Stimulated activated CD4-positive, alpha-beta T cell treated with anti-CD3 and anti-CD28 coated beads, Interleukin-4, amount 100 ng/mL, for 1 hour (primary cell): ENCODE measurements at places on chromosomes 12 and 14.

GRCh38 chr12:42104784-42105183, 39.9 kb downstream of the GXYLT1 start:
- no peak for DNase-seq

GRCh38 chr12:5246196-5246595, 185.7 kb upstream of the NTF3 start:
- DNase-seq = no peak

GRCh38 chr12:52215587-52216031, 17.4 kb upstream of the KRT7 start:
- no peak for DNase-seq

DNA sequence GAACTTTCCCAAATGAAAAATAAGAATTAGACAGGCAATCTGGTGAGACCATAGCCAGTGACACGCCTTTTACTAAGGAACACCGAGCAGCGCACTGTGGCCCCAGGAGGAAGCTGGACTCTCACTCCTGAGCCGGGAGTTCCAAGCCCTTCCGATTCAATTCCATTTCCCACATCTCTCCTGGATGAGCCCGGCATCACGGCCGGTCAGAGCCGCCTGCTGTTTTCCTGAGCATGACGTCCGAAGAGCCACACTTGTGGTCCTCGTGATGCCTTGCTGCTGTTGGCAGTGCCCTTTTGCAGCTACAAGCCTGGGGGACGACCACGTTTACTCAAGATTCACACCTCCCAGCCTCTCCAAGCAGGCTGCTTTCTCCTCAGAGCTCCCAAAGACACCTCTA, 40.8 kb downstream of the FBXL14 start:
- no peak for DNase-seq

DNA sequence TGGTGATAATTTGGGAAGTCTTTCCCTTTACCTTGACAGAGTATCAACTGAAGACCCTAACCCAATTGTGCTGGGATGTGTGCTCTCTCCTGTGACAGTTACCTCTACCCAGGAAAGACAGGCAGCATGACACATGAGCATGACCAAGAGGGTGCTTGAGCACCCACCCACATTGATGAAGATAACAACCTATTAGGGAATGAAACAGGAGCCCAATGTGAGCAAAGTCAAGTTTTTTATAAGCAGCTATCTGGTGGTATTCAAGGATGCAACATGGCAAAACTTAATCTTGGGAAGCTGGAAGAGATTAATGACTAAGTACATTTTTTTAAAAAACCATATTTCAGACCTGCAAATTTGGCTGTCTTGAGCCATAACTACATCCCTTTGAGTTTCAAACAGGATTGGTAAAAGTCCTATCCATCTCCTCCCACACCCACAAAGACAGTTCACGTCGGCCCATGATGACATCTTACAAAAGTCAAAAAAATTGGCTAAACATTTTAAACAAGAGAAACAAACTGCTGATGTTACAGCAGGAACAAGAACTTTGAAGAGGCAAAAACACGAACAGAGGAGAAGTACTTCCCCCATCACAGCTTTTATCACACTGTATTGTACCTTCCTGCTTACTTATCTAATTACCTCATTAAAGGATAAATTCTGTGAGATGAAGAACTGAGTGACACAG, 60.3 kb downstream of the MED13L start:
- DNase-seq = no peak

DNA sequence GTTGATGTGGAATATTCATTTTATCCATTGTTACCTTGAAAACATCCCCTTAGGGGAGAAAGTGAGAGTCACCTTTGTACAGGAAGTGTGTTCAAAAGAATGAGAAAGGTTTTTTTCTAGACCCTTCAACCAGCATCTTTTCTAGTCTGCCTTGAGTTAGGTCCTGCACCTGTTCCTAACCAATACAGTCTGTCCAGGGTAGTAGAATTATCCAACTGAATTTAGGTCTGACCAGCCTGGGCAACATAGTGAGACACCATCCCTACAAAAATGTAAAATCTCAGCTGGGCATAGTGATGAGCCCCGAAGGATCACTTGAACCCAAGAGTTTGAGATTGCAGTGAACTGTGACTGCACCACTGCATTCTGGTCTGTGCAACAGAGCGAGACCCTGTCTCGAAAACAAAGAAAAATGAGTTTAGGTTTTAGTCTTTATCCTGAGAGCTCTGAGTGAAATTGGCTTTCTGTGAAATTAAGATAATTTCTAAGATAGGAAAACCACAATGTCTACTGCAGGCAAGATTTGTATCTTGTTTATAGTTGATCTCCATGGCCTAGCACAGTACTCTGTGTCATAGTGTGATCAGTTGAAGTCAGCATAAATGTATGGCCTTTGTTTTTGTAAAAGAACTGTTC, 25.2 kb downstream of the ARHGAP5 start:
- no peak for DNase-seq

- no peak for DNase-seq
Observed at GRCh38 chr12:104339663-104340062, 36.1 kb downstream of the EID3 start.

- no peak for DNase-seq
Observed at GRCh38 chr12:82411546-82412230, 53.4 kb downstream of the METTL25 start.

DNA sequence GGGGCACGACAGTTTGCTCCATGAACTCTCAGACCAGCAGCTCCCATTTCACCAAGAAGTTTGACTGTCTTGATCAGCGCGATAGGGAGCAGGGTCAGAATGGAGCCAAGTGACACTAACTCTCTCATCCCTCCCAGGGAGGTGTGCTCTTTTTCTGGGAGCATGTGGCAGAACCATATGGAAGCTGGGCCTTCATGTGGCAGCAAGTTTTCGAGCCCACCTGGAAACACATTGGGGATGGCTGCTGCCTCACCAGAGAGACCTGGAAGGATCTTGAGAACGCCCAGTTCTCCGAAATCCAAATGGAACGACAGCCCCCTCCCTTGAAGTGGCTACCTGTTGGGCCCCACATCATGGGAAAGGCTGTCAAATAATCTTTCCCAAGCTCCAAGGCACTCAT, 24.0 kb downstream of the ITGA7 start:
- no peak for DNase-seq

DNA sequence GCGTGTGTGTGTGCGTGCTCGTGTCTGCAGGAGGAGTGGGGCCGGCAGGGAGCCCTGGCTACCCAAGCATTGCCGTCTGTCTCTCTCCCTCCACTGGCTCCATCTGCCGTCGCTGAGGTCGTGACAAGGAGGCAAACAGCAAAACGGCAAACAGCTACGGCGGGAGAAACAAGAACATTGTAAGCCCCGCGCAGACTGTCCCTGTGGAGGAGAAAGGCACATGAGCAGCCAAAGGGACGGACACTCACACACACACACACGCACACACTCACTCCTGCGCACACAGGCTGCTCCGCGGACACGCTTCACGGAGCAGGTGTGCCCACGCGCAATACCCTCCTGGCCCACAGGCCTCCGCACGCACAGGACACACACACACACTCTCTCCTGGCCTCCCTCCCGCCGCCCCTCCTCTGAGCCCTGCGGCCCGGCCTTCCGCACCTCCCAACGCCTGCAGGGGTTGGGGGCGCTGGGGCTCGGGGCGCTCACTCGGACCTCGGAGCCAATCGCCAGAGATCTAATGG, 905 bp downstream of the CISTR start:
- no peak for DNase-seq

DNA sequence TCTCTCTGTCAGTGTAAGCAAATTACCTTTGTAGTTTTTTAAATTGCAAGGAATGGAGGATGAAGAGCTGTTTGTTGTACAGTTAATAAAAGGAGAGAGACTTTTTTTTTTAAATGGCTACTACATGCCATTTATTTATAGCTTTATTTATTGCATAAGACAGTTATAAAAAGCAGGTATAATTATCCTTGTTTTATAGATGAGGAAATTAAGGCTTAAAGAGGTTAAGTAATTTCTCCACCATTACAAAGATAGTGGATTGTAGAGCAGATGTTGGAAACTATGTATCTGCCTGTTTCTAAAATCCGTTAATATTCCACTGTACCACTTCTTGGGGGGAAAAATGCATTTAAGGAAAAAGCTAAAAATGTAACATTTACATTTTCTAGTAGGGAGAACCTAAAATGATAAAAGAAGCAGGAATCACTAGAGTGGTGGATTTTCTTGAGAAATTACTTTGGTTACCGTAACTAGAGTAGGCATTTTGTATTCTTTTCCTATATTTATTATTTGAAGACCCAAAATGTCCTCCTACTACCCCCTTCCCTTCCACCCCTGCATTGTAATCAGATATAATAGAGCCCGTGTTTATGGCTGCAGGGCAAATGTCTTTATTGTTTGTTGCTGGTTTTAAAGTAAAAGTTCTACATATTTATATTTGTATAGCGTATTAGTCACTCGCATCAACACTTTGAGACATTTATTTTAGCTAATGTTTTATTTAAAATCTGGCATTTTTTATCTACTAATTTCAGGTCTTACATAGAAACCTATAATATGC, 2.3 kb downstream of the SNAPC1 start:
- DNase-seq = no peak

GRCh38 chr12:79381248-79382208, 309.2 kb downstream of the PAWR start:
- no peak for DNase-seq

DNA sequence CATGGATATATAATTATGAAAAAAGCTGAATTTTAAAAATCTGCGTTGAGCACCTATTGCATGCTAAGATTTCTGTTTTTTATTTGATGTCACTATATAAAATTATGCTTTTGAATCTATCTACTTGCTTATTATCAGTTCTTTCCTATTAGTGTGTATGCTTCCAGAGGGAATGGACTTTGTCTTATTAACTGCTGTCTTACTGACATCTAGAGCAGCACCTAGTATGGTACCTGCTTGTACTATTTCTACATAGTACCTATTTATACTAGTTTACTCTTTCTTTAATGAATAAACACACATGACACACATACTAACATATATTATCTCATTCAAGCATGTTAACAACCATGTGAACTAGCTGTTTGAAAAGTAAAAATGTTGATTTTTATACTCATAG, 38.6 kb upstream of the PIK3C2G start:
- DNase-seq = no peak
